SIG-M5 (cell line): ENCODE measurements at places on chromosomes 16 and 17.

DNA sequence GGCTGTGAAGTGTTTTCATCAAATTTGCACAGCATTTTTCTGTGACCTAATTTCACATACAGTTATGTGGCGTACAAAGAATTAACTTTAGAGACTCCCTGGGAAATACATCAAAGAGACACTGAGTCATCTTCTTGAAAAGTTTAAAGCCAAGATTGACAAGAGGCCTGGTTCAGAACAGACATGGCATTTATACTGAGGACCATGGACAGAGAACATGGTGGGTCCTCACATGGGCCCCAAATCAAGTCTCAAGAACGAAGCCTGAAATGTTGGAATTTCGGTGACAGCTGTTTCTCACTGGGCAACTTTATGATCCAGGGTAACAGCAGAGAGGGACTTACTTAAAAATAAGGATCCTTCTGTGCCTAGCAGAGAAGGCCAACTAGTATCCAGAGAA is 311.5 kb upstream of the KCNJ16 start:
- no peak for DNase-seq

GRCh38 chr17:72407336-72407909 is 286.6 kb downstream of the SOX9 start:
- no peak for DNase-seq

- no peak for DNase-seq
These were observed 594.3 kb upstream of the CDH5 start for GRCh38 chr16:65772134-65772732.

DNA sequence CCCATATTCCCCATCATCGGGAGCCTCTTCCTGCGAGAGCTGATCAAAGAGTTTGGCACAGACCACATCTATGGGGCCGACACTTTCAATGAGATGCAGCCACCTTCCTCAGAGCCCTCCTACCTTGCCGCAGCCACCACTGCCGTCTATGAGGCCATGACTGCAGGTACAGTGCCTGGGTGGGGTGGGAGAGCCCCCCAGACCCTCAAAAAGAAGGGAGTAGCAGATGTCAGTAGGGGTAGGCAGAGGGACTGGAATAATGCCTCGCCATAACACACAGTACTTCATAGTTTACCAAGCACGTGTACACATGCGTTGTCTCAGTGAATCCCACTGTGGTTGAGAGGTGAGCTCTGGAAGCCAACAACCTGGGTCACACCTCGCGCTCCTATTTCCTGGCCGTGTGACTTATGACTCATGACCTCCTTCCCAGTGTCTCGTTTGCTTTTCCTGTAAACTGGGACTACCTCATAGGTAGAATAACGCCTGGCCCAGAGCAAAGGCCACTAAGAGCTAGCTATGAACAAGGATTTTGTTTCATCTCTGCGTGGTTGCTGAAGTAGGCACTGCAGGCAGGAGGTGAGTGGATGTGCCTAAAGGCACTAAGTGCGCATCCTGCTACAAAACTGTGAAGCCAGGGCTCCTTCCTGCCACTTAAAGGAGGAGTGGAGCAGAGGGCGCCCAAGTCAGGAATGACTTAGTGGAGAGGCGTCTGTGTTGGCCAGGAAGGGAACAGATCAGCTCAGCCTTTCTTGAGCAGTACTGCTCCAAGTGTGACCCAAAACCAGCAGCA is 5.2 kb downstream of the NAGLU start:
- no peak for DNase-seq

- no peak for DNase-seq
These were observed 15.9 kb downstream of the ANKRD40 start for GRCh38 chr17:50691550-50692447.

- no peak for DNase-seq
These were observed 40.1 kb downstream of the CMC2 start for GRCh38 chr16:80966617-80967016.

GRCh38 chr16:89599451-89599858 is 14.0 kb upstream of the DPEP1 start:
- no peak for DNase-seq

- DNase-seq: no peak
These were observed 25.8 kb downstream of the WSB1 start for GRCh38 chr17:27319541-27320221.

DNA sequence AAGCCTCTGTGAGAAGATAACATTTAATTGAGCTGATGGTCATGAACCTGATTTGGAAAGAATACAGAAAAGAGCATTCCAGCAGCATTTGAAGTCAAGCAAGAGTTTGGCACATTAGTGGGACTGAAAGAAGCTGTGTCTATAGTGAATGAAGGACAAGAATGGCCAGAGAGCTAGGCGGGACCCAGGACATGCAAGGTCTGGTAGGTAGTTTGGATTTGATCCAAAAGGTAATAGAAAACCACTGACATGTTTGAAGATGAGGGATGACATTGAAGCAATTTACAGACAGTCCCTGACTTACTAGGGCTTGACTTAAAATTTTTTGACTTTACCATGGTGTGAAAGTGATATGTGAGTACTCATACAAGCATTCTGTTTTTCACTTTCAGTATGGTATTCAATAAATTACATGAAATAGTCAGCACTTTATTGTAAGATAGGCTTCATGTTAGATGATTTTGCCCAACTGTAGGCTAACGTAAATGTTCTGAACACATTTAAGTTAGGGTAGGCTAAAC is 7.6 kb downstream of the CYB5B start:
- DNase-seq: no peak

DNA sequence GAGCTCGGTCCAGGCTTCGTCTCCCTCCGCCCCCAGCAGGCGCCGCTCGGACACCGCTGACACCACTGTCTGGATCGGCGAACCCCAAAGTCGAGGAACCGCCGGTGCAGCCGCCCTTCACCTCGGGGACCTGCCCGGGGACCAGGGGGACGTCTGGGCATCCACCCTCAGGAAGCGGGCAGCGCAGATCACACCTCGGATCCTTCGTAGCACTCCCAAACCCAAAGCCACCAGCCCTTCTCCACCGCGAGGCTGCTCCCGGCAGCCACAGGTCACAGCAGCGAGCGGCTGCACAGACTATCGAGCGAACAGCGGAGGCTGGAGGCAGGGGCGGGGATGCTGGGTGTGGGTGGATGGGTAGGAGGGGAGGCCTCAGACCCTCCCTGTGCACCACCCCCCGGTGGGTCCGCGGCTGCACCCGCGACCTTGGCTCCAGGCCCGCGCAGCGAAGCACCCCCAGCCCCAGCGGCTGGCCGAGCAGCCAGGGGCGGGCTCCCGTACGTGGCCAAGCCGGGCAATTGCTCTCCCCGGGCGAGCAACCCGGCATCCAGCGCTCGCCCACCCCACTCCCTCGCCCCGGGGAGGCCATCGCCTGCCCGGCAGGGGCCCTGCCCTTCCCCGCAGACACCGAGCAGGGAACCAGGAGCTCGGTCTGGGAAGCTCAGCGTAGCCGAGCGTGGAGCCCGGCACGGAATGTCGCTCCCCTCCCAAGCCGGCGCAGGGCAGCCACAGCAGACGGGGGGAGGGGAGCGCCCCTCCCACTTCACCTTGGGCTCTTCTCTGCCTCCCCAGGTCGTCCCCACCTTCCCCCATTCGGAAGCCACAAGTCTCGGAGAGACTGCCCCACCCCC is 1.0 kb downstream of the SDK2 start:
- no peak for DNase-seq

DNA sequence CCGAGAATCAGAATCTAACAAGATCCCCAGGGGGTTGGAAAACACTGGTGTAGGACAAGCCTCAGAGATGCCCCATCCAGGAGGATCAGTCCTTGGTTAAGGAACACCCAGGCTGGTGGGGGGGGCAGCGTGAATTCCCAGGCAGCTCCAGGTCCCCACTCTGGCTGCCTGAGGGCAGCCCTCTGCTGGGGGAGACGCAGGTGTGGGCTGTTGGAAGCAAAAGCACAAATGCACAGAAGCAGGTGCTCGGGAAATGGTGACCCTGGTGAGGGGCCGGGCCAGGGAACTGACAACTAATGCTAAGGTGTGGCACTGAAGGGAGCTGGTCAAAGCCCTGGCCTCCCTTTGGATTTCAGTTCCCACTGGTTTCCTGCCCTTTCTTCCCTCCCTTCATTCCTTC is 140.8 kb upstream of the CDH5 start:
- DNase-seq: no peak

DNA sequence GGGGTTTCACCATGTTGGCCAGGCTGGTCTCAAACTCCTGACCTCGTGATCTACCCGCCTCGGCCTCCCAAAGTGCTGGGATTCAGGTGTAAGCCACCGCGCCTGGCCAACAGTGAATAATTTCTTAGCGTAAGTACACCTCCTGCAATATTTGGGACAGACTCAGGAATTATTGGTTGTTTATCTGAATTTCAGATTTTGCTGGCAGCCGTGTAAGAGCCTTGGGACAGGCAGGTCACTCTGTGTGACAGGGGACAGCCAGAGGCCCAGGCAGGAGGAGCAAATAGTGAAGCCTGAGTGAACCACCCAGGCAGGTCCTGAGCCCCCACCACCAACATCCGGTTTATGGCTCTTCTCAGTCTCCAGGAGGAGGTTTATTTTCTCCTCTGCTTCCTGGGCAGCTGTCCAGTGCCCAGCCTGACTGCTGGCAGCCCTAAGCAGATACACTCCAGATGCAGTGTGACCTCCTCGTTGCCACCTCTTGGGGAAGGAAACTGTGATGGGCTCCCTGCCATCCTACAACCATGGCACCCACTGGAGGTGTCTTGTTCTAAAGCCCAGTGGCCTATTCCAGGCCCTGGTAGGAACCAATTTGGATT is 26.2 kb upstream of the ADORA2B start:
- DNase-seq: no peak

GRCh38 chr16:69143116-69143515 is 10.7 kb downstream of the UTP4 start:
- no peak for DNase-seq

- no peak for DNase-seq
These were observed 42.5 kb upstream of the RASD1 start for GRCh38 chr17:17538417-17539391.

DNA sequence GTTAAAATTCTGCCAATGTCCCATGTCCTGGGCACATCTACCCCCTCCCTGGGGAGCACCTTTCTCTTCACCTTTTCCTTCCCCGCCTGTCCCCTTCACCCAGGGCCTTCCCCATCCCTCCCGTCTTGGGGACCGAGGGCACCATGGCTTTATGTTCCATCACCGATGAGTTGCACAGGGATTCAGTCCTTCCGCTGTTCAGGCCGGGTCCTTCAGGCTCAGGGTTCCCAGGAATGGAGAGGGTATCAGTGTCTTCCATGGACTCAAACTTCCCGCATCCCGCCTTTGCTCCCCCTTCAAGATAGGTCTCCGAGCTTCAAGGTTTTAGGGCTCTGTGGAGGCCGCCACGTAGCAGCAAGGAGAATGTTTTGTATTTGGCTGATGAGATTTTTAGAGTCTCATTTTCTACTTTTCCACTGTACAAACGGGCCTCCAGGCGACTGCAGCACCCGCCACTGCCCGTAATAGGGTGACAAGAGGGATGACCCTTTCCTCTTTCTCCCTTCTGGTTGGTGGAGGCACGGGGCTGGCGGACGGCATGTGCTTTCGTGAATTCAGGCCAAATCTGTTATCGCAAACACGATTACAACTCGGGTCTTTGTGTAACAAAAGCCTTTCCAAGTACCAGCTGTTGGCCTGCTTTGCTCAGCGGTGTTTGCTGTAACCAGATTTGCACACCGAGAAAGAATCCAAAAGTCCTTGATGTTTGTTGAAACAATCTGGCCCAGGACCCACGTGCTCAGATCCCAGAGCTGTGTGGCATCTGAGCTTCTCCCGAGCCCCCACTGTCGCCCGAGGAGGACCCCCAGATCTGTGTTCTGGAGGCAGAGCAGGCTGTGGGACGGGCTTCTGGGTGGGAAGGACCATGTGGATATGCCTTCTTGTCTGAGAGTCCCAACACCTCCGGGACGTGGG is 236.3 kb downstream of the SEC14L1 start:
- DNase-seq: no peak

GRCh38 chr16:59259074-59259949 is 525.2 kb upstream of the GOT2 start:
- no peak for DNase-seq

GRCh38 chr17:5422505-5422904 is 2.5 kb downstream of the RPAIN start:
- no peak for DNase-seq

DNA sequence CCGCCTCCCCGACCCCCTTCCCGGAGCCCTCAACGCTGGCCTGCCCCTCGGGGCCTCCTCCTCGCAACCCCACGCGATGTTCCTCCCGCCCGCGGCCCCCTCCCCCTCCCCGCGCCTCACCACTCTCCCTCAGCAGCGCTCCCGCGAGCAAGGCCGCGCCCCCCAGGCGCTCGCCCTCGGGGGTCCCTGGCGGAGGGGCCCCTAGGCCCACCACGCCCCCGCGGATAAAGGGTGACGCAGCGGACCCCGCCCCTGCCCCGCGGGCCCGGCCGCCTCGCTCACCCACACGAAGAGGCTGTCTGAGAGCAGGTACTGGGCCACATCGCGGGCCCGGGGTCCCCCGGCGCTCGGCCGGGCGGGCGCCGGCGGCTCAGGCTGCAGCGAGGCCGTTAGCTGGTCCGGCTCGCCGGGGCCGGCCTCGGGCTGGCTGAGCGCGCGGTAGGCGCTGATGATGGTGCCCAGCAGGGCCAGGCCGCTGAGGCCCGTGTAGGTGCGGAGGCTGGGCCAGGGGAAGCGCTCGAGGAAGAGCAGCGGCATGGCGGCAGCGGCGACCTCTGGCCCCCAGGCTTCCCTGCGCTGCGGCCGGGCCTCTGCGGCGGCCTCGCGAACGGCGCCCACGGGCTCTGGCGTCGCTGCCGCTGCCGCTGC is 430 bp downstream of the AMFR start:
- no peak for DNase-seq

- DNase-seq: no peak
These were observed 1.4 kb upstream of the VAMP2 start for GRCh38 chr17:8163978-8164814.

DNA sequence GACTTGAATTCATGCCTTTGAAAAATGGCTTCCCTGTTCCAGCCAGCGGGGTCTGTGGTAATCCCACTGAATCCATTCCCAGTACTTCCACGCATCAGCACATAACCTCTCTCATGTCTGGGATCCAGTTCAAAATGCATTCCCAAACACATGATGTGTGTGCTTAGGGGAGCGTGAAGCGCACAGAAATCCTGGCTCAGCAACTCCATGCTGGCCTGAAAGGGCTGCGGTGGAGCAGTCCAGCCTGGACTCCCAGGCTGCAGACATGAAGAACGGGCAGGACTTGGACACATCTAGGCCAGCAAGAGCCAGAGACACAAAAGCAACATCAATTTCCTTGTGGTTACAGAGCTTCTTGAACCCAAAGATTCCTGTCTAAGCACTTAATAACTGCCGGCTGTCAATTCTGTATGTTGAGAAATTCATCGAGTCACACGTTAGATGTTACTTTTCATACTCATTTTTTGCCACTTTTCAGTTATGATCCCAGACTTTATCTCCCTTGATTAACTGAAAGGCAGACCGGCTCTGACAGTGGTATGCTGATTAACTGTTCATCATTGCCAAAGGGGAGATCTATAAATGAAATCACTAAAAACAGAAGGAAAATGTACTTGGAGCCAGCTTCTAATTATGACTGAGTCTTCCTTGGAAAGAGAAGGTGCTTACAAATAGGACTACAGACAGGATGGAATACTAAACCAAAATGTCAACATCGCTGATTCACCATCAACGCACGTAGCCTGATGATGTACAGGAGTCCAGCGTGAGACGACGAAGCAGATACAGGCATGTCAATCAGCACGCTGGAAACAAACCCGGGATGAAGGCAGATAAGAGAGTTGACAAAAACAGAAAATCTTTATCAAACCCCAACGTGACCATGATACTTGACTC is 23.0 kb downstream of the NSMCE1 start:
- no peak for DNase-seq

GRCh38 chr17:43442711-43443110 is 41.1 kb upstream of the DHX8 start:
- no peak for DNase-seq

GRCh38 chr17:52079496-52079895 is 79.0 kb downstream of the CA10 start:
- no peak for DNase-seq

- DNase-seq: no peak
These were observed 5.7 kb upstream of the PHAF1 start for GRCh38 chr16:67104061-67104460.
